ENCODE measurements at places on chromosomes 11 and 22.
A peak's percentile ranks its signal among the peaks of the same experiment; 100 is the strongest.

GRCh38 chr11:116052603-116053547, 548.7 kb upstream of the CADM1 start:
- no peak for DNase-seq

DNA sequence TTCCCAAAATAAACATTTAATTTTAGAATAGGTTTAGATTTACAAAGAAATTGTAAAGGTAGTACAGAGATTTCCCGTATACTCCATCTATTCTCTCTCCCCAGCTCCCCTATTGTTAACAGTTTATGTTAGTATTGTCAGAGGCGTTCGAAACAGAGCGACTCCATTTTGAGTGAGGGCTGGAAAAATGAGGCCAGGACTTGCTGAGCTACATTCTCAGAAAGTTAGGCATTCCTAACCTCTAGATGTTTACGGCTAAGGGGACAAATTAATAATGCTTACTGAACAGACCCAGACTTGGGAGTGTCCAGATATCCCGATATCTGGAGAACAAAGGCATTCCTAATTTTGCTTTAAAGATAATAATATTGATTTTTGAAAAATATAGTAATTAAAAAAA, 12.4 kb upstream of the NUP160 start:
- no peak for DNase-seq

- no peak for DNase-seq
Observed at GRCh38 chr11:107682171-107682570, 29.7 kb downstream of the SLN start.

GRCh38 chr11:55811067-55811466, at the start of gene OR5L1:
Gene OR5L1 (plus strand): TSS chr11:55811367. CDS start chr11:55811467, 100 bp downstream.
- DNase-seq, result no peak

DNA sequence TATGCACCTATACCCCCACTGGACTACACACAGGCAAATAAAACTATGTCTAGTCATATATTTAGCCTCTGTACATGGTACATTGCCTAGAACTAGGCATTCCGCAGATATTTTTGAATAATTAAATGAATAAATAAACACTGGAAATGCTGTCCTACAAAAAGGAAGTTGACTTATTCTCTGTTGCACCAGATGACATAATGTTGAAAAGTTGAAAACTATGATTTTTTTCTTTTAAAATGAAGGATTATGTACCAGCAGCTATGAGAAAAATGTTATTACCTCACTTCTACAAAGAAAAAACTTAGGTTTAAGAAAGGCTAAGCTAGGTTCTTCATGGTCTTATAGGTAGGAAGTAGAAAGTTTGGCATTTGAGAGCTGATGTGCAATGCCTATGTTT, 856.6 kb downstream of the METTL15 start:
- DNase-seq, result no peak

- no peak for DNase-seq
Observed at GRCh38 chr11:73493956-73494598, 103.8 kb downstream of the FAM168A start.

GRCh38 chr22:48846200-48846599, 981.5 kb downstream of the BRD1 start:
- DNase-seq, result no peak

- no peak for DNase-seq
Observed at GRCh38 chr11:27858866-27859265, 158.6 kb upstream of the BDNF start.

DNA sequence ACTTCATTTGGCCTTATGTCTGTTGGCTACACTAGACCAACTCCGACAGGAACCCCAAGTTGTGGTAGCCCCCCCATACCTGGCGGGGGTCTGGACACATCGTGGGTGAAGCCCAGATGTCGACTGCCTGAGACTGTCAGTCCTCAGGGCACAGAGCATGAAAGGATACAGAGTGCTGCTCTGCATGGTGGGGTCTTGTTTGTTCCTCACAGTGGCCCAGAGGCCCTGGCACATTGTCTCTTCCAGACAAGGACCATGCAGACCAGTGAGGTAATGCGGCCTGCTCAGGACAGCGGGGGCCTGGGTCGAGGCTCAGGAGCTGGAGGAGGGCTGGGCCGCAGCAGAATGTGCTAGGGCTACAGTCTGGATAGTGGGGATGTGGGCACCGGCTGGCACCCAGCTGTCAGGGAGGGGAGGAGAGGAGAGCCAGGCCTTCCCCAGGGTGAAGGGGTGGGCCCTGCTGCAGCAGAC, 14.6 kb downstream of the CAPN5 start:
- no peak for DNase-seq

- DNase-seq, result no peak
Observed at GRCh38 chr11:74611369-74611861, 19.0 kb downstream of the POLD3 start.

DNA sequence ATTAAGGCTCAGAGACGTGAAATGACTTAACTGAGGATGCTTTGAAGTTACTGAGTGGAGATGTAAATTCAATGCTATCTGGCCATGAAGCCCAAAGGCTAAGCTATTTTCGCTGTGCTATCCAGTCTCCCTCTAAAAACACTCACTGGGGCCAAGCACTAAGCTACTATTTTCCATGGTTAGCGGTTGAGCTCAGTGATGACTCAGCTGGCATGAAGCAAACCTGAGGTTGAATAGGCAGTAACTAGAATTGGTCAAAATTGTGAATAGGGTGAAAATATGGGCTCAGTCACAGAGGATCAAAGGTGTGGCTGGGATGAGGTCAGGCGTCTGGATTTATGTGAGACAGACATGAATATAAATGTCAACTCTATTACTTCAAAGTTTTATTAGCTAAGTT, 564.2 kb upstream of the KIRREL3 start:
- DNase-seq, result no peak

GRCh38 chr11:66346476-66347424, 679 bp downstream of the B4GAT1 start:
- DNase-seq, result peak; percentile 20

DNA sequence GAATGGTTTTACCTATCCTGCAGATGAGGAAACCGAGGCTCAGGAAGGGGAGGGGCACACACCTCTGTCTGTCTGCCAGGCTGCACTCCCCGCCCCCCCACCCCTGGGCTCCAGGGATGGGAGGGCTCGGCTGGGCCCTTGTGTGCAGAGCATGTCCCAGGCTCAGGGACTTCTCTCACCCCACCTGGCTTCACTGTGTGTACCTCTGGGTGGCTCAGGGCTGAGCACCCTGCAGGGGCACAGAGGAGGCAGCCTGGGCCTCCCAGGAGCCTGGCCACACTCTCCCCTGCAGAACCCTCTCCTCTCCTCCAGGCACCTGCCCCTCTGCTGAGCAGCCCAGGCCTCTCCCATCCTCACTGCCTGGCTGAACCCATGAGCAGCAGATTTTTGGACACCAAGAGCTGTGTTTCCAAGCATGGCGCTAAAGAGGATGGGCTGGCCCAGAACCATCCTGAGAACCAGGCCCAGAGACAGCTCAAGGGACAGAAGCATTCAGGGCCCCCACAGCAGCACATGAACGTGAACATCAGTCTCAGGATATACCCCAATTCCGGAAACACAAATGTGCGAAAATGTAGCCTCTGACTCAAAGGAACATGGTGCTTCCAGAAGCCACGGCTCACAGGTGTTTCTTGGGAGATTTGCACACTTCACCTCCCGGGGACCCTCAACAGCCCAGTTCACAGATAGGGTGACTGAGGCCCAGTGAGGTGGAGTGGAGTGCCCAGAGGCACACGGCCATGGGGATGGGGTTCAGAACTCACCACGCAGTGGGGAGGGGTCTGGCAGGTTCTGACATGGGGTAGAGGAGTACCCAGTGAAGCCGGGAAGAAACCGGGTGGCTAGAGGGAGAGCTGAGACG, 10.5 kb downstream of the EMID1 start:
- DNase-seq, result no peak

GRCh38 chr11:72573072-72573854, 101.0 kb downstream of the PDE2A start:
- DNase-seq, result peak; percentile 38

- DNase-seq, result no peak
Observed at GRCh38 chr11:78313181-78313795, 104.3 kb downstream of the GAB2 start.

DNA sequence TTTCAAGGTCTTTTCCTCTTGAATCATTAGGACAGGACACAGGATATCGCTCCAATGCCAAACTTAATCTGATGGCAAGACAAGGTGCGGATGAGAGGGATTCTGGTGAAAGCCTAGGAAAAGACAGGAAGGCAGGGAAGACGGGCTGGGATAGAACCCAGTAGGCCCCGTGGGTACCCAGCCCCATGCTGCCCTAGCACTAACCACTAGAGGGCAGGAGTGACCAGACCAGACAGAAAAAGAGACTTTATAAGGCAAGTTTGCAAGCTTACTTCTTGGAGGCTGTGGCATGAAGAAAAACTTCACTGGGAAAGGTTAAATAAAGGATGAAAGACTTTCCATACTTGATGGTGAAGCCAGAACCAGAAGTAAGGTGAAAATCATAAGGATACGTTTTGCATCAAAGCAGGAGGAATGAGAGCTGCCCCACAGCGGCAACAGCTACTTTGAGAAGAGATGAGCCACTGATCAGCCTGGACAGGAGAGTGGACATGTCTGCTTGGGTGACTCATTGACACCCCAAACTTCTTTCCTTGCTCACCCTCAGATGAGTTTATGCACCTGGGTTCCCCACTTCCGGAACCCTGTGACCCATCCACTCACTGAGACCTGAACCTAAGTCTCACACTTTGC, 39.8 kb downstream of the SYN3 start:
- peak; percentile 66 for DNase-seq

DNA sequence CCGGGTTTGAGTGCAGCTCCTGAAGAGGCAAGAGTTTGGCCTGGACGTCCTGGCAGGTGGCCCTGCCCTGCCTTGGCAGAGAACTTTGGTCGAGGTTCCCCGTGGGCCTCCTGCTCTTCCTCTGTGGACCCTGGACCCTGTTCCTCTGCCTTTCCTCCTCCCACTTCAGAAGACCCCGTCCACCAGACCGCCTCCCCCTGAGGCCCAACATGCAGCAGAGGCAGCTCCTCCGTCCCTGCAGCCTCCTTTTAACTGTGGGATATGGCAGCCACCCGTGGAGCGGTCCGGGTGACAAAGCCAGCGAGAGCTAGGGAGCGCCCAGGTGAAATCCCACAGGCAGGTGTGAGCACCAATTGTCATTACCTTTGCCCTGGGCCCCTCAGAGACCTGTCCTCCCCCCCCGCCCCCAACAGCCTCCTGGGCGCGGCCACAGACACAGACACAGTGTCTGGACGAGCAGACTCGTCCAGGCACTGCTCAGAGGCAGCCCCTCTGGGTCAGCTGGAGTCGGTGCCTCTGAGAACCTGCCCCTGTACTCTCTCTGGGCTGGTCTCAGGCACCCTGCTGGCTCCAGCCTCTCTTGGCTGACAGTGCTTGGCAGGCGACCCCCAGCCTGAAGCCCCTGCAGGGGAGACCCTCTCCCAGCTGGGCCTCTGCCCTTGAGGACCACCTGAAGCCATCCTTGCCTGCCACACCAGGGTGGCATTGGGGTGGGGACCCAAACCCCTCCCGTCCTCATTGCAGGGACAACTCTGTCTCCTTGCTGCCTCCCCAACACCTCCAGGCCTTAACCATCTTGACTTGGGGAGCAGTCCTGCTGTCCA, 4.1 kb upstream of the PTDSS2 start:
- no peak for DNase-seq

DNA sequence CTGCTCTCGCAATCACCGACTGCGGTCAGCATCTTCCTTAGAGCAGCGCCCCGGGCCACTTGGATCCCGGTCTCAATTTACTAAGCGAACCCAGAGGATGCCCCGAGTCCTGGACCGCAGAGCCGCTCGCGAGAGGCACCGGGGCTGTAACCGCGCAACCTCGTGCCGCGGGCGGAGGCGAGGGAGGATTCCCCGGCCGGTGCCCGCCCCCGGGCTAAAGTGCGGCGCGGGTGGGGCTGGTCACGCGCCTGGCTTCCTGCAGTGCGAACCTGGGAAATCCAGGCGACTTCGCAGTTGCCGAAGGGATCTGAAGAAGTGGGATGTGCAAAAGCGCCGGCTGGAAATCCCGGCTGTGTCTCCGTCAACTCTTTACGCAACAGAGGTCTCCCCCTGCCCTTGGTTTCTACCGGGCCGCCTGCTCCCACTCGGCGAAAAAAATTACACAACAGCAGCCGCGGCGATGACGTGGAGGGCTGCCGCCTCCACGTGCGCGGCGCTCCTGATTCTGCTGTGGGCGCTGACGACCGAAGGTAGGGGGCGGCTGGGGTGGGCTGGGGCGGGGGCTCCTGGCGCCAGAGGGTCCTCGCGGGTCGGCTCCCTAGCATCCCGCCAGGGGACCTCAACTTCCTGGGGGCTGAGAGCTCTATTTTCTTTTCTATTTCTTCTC, at the start of gene NCR3LG1:
Gene NCR3LG1 (plus strand): TSS at position 291 of the 667 bp plus-strand sequence. CDS start 170 bp downstream, at position 461.
- DNase-seq, result peak; percentile 63

GRCh38 chr11:89536926-89537325, 45.8 kb upstream of the NOX4 start:
- DNase-seq, result no peak

- peak; percentile 70 for DNase-seq
Observed at GRCh38 chr11:58592760-58593472, 14.1 kb downstream of the ZFP91 start.

DNA sequence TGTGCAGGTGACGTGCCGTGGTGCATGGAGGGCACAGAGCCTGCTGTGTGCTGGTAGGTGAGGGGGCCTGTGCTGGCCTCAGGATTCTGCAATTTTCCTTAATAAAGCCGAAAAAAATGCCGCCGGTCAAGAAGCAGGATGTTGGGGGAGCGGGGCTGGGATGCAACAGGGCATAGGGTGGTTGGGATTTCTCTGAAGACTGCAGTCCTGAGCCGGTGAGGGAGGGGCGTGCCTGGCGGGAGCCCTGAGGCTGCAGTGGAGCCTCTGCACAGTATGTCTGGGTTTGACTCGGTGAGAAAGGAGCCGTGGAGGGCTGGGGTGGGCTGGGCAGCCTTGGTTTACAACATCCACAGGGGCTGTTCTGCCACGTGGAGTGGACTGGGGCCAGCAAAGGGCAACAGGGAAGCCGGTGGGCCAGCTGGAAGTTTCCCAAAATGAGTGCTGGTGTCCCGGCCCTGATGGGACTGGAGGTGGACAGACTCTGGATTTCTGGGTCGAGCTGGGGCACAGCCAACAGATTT, 1.3 kb downstream of the CDHR5 start:
- no peak for DNase-seq

GRCh38 chr11:130527636-130528297, 79.3 kb downstream of the ADAMTS15 start:
- DNase-seq, result no peak

- no peak for DNase-seq
Observed at GRCh38 chr11:103709371-103709770, 327.1 kb upstream of the DDI1 start.

- DNase-seq, result no peak
Observed at GRCh38 chr22:21932347-21932746, 20.3 kb downstream of the PPM1F start.

DNA sequence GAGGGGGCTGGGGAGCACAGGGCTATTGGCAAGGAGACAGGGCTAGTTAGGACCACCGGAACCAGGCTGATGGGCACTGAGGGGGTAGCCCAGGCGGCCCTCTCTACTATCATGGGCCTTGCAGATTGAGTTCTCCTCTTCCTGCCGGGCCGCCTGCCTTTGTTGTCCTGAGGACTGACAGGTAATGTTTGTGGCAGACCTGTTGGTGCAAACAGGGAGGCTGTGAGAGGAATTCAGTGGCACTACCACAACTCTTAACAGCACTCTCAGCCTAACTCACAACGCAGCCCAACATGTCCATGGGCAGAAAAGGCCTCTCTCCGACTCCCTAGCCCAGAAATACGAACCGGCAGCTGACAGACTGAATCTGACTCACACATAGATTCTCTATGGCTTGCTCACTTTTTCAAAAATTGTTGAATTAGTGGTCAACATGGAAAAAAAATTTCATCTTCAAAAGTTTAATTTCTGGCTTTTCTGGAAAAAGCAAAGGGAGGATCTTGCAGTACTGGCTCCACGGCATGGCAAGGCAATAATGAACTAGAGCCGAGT, 11.4 kb downstream of the KCNJ5 start:
- DNase-seq, result no peak

- DNase-seq, result peak; percentile 47
Observed at GRCh38 chr22:50691521-50691920, 18.9 kb downstream of the SHANK3 start.

GRCh38 chr11:2750682-2751522, 51.1 kb upstream of the KCNQ1OT1 start:
- DNase-seq, result no peak

Data from stimulated activated CD4-positive, alpha-beta T cell treated with anti-CD3 and anti-CD28 coated beads, Interleukin-15, amount 100 ng/mL, for 24 hours (primary cell).